ENCODE measurements at places on chromosomes 12 and 14.

- peaks cover 15% of the 10 kb centered on the region for H3K36me3 ChIP-seq
- H3K4me1 ChIP-seq = peaks cover 30% of the 10 kb centered on the region
- H3K27ac ChIP-seq = no peak overlapping the region
- no peak overlapping the region for H3K4me3 ChIP-seq
- peak; percentile 14 for DNase-seq
- no peaks in the 10 kb centered on the region for H3K27me3 ChIP-seq
Observed at GRCh38 chr14:101599234-101599885, 38.1 kb downstream of the DIO3 start.

- peaks cover 10% of the 10 kb centered on the region for H3K27me3 ChIP-seq
- no peak overlapping the region for H3K27ac ChIP-seq
- no peak overlapping the region for H3K4me3 ChIP-seq
- H3K4me1 ChIP-seq = no peaks in the 10 kb centered on the region
- no peaks in the 10 kb centered on the region for H3K36me3 ChIP-seq
Observed at GRCh38 chr12:48247181-48247966, 44.3 kb upstream of the OR10AD1 start.

GRCh38 chr12:64269161-64269560 is 47.1 kb upstream of the KICS2 start:
- H3K27ac ChIP-seq = no peak overlapping the region
- no peak for DNase-seq
- H3K4me3 ChIP-seq = no peak overlapping the region
- H3K36me3 ChIP-seq = no peaks in the 10 kb centered on the region
- H3K4me1 ChIP-seq = peaks cover 5% of the 10 kb centered on the region

- no peak overlapping the region for H3K27ac ChIP-seq
- no peak for DNase-seq
- peaks cover 2% of the 10 kb centered on the region for H3K4me1 ChIP-seq
- H3K36me3 ChIP-seq = peaks cover 9% of the 10 kb centered on the region
Observed at GRCh38 chr14:102870994-102871831, 51.2 kb upstream of the AMN start.

DNA sequence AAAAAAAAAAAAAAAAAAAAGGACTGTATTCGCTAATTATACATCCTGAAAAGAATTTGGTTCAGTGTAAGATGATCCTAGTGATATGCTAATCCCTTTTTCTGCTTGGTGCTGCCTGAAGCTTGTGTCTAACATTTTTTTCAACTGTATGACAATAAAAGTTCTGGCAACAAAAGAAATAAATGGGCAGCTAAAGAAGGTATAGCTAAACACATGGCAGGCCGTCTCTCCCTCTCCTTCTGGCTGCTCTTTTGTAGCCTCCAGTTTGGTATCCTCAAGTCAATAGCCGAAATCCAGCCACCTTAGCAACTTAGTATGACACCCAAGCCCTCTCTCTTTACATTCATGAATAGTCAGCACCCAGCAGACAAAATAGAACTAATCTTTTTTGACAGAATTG is 198.3 kb upstream of the OTX2 start:
- H3K4me3 ChIP-seq = no peak overlapping the region
- no peaks in the 10 kb centered on the region for H3K4me1 ChIP-seq
- no peak overlapping the region for H3K27ac ChIP-seq
- no peak for DNase-seq

DNA sequence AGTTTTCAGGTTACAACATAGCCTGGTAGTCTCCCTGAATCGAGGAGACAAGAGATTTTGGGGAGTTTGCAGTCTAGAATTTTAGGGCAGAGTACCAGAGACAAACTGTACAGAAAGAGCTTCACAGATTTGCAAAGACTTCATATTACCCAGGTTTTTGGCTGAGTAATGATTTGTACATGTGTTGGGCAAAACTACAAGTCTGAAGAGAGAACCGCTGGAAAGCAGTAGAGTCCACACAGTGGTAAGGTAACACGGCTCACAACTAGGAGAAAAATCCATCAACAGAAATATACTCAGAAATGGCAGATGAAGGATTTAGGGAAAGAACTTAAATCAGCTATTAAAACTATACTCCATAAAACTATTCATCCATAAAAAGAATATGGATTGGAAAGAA is 25.7 kb downstream of the FBXO33 start:
- DNase-seq = no peak
- H3K4me3 ChIP-seq = no peak overlapping the region
- H3K4me1 ChIP-seq = no peaks in the 10 kb centered on the region

DNA sequence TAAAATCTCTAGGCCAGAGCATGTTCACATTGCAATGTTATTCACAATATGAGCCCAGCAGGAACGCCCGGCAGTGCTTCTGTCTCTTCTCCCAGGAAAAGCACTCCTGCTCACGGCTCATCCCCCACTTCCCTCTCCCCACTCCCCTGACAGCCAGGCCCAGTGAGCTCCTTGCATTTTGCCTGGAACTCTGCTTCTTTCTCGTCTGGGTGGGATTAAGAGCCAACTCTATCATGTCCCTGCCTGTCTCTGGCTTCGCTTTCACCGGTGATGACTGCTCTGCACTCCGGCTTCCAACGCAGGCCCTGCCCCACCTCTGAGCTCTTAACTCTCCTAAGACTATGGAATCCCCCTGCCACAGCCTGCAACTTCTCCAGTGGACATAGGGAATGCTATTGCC is 2.5 kb downstream of the PLEK2 start:
- no peak overlapping the region for H3K27ac ChIP-seq
- H3K27me3 ChIP-seq = peaks cover 9% of the 10 kb centered on the region
- H3K4me1 ChIP-seq = peaks cover 7% of the 10 kb centered on the region
- no peaks in the 10 kb centered on the region for H3K36me3 ChIP-seq
- H3K4me3 ChIP-seq = no peak overlapping the region

GRCh38 chr12:56766535-56766934 is 3.4 kb downstream of the HSD17B6 start:
- H3K36me3 ChIP-seq = no peaks in the 10 kb centered on the region
- DNase-seq = no peak
- H3K4me3 ChIP-seq = no peak overlapping the region
- H3K27ac ChIP-seq = no peak overlapping the region
- peaks cover 3% of the 10 kb centered on the region for H3K27me3 ChIP-seq

DNA sequence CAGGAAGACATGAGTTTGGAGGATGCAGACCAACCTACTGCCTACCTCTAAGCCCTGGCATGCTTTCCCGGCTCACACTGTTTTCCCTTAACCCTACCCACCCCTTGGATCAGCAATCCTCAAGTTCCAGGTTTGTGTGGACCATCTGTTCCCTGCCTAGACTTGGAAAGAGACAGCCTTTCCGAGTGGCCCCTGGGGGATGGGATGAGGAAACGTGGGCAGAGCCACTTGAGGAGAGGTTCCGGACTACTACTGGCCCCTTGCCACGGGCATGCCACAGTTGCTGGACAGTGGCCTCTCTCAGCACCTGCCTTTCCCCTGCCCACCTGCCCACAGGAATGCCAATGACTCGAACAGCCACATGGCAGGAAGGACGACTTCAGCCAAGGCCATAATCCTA is 135.9 kb downstream of the SLC15A4 start:
- DNase-seq = no peak
- no peaks in the 10 kb centered on the region for H3K27me3 ChIP-seq
- H3K4me3 ChIP-seq = no peak overlapping the region
- no peaks in the 10 kb centered on the region for H3K4me1 ChIP-seq
- H3K27ac ChIP-seq = no peak overlapping the region
- no peaks in the 10 kb centered on the region for H3K36me3 ChIP-seq

DNA sequence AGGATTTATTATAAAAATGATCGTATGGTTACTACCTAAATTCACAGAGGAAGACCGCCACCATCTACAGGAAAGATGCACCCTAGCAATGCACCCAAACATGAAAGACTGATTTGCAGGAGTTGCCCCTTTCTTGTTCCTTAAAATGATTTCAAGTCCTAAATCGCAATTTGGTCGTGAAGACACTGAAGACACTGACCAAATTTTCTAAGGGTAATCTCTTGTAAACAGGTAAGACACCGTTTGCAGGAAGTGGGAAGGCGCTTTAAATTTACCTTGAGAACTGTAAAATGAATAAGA is 1.0 kb downstream of the SOS2 start:
- no peaks in the 10 kb centered on the region for H3K27me3 ChIP-seq
- H3K4me3 ChIP-seq = peak overlapping the region; percentile 82
- peaks cover 22% of the 10 kb centered on the region for H3K4me1 ChIP-seq
- H3K36me3 ChIP-seq = peaks cover 9% of the 10 kb centered on the region
- H3K27ac ChIP-seq = peak overlapping the region; percentile 96

Data from activated naive CD8-positive, alpha-beta T cell treated with anti-CD3 and anti-CD28 coated beads, Interleukin-2, amount 10 ng/mL, durations not matched to agents 7 days and 5 days (primary cell).